ENCODE measurements at places on chromosomes 6 and 20. TPM values are rescaled to one million over a fixed set of nuclear protein-coding genes. Genes with fewer than 3 reads are reported as not detected.

NANP gene
- total RNA-seq, result 2.6 TPM

MICB gene
- total RNA-seq, result not detected

C2 gene
- 1.3 TPM for total RNA-seq

GPR63 gene
- 2.3 TPM for total RNA-seq

HAO1 gene
- not detected for total RNA-seq

GTSF1L gene
- not detected for total RNA-seq

SHLD1 gene
- total RNA-seq, result not detected

BPIFB4 gene
- not detected for total RNA-seq

PNPLA1 gene
- total RNA-seq, result not detected

GLP1R gene
- total RNA-seq, result 5.7 TPM

TREML1 gene
- not detected for total RNA-seq

OPRL1 gene
- 1.0 TPM for total RNA-seq

LY6G5B gene
- total RNA-seq, result 6.9 TPM

OPRM1 gene
- 3.1 TPM for total RNA-seq

CLVS2 gene
- total RNA-seq, result not detected

ECT2L gene
- not detected for total RNA-seq
